ENCODE measurements at places on chromosomes 4 and X.

GRCh38 chr4:121216461-121216860 is 52.3 kb upstream of the TNIP3 start:
- DNase-seq: no peak

- no peak for DNase-seq
Measured at GRCh38 chr4:150318527-150318926, 240.3 kb downstream of the DCLK2 start.

DNA sequence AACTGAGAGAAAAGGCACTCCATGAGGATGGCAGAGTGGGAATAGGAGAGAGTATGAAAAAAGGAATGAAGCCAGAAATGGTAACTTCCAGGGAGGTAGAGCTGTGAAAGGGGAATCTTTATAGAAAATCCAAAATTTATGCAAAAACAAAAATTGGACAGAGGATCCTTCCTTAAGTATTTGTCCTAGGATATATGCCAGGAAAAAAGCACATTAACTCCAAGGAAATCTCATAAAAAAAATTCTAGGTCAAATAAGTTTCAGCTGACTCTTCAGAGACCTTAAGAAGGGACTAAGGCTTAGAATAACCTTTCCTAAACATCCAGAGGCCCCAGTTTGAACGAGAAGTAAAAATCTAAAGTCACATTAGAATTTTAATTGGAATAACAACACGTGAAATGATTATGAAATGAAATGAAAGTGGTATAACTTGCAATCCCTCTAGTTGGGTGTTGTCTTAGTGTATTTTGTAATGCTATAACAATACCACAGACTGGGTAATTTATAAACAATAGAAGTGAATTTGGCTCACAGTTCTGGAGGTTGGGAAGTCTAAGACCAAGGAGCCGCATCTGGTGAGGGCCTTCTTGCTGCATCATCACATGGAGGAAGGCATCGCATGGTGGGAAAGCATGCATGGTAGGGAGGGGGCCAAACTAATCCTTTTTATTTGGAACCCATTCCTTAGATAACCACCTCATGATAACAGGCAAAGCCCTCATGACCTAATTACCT is 145.4 kb upstream of the RXFP1 start:
- DNase-seq: no peak

DNA sequence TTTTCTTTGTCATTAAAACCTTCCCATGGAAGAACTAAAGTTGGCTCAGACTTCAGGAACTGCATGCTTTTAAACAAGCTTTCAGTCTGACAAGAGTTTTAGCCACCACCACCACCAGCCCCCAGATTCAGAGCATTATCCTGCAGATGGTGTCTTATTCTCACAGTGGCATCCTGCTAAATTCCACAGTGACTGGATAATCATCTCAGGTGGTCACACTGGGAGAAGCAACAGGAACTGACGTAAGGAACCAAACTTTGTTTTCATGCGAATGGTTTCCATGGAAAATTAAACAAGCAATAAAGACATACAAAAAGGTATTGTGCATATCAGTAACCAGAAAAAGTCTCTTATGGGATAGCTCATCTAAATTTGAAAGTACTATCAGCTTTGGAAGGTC is 370.7 kb downstream of the FBXW7 start:
- no peak for DNase-seq

- DNase-seq: peak; percentile 24
Measured at GRCh38 chrX:16033331-16033730, 90.0 kb upstream of the GRPR start.
